GM12891 (cell line): ENCODE measurements at places on chromosomes 1 and 21.

DNA sequence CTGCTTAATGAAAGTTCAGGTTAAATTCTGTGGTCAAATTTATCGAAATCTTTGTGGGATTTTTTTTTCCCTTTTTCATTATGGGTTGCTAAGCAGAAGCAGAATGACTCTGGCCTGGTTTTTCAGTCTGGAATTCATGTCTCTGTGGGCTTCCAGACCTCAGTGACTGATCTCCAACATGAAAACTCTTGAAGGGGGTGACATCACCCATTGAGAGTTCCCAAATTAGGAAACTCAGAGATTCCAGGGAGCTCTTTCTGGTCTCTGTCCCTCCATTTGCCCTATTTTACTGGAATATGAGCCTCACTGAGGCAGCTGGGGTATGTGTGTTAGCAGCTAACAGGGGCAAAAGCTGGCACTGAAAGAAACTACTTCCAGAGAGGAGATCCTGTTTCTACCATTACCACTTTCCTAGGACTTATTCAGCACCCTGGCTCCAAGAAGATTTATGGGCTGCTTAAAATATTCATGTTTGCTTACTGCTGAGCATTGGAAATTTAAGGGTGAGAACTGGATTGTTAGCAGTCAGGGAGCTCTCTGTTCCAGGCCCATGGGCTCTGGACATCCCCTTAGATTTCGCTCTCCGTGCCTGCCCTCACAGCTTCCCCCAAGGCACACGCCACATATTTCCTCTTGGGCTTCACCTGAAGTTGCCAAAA, 203.4 kb upstream of the SPAG17 start:
- no peak for DNase-seq

DNA sequence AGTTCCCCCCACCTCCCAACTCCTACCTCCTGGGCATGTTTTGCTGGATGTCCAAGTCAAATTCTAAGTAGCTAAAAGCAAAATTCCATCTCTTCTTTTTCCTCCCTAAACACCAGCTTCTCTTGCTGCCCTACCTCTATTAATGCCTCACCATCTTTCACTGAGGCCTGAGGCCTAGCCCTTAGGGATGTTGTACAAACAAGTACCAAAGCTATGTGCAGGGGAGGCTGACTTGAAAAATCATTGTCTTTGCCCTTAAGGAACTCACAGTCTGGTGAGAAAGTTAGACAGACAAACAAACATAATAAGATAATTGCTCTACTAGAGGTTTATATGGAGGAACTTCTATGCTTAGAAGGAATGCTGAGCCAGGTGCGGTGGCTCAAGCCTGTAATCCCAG, 25.3 kb upstream of the SYNC start:
- DNase-seq: no peak

DNA sequence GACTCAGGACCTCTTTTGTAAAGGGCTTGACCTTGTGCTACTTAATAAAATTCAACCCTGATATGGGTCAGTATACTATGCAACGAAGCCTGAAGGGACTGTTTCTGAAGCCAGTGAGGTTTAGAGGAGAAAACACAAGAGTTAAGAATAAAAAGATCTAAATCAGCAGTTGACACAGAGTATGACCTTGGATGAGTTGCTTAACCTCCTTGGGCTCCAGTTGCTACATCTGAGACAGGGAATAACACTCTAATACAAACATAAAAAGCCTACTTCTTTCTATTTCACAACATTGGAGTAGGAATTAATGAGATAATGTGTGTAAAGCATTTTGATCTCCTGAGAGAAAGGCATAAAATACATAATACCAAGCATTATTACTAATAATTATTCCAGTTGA, 882.4 kb upstream of the ADGRL2 start:
- no peak for DNase-seq

GRCh38 chr1:209653915-209654351, 1.7 kb upstream of the LAMB3 start:
- DNase-seq: no peak

- DNase-seq: no peak
Observed at GRCh38 chr1:54012008-54012325, 6.0 kb downstream of the LDLRAD1 start.

GRCh38 chr1:159918352-159919200, 6.7 kb downstream of the TAGLN2 start:
- DNase-seq: no peak

DNA sequence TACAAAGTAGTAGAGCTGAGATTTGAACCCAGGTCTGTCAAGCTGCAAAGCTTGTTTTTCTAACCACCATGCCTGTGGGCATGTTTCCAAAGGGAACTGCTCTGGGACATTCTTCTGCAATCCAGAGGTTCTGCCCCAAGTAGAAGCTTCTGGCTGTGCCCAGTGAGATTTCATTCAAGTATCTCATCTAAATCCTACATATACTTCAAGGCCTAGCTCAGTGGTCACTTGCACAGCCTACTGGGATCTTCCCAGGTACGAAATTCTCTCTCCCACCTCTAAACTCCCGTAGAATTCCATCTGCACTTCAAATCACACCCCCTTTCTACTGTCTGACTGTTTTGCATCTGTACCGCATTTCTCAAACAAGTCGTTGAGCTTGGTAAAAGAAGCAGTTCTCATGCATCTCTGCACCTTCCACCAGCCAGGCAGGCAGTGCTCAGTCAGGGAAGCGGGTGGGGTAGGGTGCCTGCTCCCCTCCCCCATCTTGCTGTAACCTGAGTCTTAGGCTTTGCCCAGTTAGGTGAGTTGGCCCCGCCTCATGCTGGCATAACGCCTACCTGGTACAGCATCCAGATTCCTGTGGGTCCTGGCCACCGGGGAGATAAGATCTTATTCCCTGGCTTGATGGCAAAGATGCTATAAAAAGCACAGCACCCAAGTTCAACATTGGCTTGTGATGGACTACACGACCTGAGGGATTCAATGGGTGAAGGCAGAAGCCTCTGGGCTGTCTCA, 13.5 kb downstream of the SLC9A1 start:
- DNase-seq: no peak

DNA sequence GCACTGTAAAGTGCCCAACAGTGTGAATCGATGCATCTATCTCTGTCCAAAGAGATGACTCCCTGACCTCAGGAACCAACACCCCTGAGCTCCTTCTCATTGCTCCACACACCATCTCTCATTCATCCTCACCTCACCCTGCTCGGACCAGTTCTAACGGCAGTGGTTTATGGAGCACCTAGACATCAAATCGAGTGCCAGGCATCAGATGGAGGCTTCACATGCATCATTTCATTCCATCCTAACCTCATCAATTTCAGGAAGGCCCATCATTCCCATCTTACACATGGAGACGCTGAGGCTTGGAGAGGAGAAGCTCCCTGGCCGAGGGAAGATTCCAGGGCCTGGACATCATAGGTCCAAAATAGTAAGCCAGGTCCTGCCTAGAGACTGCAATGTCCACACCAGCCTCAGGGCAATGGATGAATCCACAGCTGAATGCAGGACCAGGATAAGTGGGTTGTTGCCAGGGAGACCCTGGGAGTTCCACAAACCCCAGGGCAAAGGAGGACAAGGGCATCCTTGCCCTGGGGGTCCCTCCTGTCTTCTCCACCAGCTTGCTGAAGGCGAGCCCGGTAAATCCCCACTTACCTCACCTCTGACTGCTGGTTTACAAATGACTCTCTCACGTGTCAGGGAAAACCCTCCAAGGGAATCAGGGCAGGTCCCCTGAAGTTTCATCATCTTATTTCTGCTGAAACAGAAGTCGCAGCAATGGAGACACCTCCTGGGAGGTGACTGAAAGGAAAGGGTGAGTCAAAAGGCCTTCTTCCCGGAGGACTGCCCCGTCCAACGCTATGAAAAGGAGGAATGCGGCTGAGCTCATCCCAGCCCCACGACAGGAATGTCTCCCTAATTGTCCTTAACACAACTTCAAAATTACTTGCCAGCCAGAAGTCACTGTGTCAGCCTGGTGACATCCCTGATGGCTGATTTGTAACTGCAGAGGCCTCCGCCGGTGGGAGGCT, 9.0 kb upstream of the IFFO2 start:
- no peak for DNase-seq

GRCh38 chr1:232980986-232981560, 30.7 kb downstream of the NTPCR start:
- no peak for DNase-seq

GRCh38 chr1:195173753-195174152, 1434.5 kb downstream of the KCNT2 start:
- DNase-seq: no peak

GRCh38 chr1:223304931-223305330, 59.0 kb downstream of the SUSD4 start:
- no peak for DNase-seq

GRCh38 chr1:232937741-232938375, 12.6 kb upstream of the NTPCR start:
- no peak for DNase-seq

GRCh38 chr1:39752703-39753102, 14.0 kb downstream of the PPIE start:
- DNase-seq: no peak

- DNase-seq: no peak
Observed at GRCh38 chr1:222938986-222939385, 124.1 kb downstream of the DISP1 start.

DNA sequence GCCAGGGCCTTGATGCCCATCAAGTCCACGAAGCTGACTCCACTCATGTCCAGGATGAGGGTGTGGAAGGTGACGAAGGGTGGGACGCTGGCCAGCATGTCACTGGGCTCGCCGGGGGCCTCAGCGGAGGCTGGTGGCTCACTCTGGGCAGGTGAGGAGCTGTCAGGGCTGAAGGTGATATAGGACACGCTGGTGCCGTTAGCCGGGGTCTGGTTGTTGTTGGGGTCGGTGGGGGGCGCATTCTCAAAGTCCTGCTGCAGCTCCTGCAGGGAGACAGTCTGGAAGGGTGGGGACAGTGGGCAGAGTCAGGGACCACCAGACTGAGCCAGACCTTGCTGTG, 21.7 kb downstream of the SLC26A9 start:
- no peak for DNase-seq

DNA sequence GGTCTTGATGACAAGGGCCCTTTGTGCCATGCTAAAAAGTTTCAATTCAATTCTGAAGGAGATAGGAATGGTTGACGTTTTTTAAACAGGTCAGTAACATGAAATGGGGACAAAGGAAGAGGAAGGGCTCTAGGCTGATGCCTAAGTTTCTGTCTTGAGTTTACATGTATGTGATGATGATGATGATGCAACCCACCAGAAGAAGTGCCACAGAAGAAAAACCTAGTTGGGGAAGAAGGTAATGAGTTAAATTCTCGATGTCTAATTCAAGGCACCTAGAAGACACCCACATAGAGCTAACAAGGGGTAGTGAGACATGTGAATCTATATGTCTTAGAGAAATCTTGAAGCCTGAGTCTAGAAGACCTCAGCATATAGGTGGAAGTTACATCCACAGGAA, 44.4 kb upstream of the ATP1A1 start:
- no peak for DNase-seq

DNA sequence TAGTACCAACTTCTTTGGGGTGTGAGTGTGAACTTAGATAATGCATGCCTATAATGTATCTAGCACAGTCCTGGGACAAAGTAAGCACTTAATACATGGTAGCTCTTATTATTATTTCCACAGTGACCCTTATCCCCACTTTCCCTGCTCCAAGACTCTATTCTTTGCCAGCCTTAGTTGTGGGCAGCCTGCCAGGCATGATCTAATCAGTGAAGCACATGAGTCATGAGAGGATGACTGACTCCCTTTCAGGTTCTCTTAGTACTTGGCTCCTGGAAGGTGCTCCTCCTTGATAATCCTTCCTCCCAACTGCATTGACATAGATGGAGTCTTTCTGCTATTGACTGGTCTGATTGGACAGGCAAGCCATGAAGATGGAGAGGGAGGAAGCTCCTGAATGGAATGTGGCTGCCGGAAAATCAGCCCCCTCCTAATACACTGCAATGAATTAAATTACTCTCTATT, 17.4 kb upstream of the GNG12 start:
- DNase-seq: no peak

DNA sequence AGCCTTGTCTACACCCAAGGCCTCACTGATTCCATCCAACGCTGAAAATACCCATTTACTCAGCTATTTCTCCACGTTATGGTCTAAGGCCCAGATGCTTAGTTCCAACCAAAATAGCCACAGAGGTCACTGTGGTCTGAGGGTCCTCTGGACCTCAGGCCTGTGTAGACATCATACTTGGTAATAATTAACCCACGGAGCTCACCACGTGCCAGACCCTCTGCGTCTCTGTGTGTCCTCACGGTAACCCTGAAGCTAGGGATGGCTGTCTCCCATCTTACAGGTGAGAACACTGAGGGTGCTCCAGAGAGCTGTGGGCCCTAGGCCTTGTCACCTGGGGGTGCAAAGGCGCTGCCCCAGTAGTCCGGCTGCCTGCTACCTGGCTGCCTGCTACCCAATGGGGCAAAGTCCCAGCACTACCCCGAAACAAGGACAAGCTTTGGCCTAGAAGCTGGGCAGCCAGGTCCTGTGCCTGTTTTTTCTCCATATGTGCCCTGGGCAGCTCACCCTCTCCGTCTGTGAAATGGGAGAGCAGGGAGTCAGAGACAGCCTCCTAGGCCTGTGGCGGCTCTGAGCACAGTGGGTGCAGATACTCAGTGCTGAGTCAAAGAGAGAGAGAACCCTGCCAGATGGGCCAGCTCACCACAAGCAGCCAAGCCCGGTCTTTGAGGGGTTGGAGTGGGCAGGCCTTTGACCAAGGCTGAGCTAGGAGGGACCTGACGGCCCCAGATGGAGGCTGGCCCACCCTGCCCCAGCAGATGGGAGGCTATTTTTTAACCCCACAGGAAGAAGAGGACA, 17.0 kb upstream of the RUNX3 start:
- peak; percentile 84 for DNase-seq

- peak; percentile 88 for DNase-seq
Observed at GRCh38 chr1:205227584-205228013, at the start of gene TMCC2. TMCC2 (plus strand) TSS chr1:205227946; CDS start chr1:205228565, 619 bp downstream.

DNA sequence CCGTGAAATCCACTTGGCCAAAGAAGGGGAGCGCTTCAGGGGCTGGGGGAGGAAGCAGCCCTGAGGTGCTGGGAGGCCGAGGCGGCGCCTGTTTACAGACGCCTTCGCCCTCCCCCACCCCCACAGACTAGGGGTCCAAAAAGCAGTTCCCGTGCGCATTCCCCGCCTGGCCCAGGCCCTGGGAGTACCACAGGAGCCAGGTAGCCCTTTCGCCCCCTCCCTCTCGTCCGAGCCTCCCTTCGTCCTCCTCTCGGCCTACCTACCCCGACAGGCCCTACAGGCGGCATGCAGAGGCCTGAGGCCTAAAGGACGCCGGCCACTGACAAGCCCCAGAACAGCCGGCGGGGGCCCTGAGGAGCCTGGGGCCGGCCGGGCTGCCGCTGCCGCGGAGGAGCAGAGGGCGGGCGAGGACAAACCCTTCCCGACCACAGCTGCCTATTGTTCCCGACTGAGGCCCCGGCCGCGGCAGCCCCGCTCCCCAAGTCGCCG, 522 bp downstream of the RC3H1 start:
- peak; percentile 21 for DNase-seq

DNA sequence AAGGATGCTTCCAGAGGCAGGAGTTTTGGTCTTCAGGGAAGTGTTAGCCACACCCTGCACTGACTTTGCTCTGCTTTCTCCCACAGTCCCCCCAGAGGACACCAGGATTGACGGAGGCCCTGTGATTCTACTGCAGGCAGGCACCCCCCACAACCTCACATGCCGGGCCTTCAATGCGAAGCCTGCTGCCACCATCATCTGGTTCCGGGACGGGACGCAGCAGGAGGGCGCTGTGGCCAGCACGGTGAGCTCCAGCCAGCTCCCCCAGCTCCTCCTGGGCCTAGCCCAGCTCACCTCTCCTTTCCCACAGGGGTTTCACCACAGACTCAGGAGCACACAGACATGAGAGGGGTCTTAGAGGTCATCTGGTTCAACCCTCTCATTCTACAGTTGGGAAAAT, 90.9 kb downstream of the KIRREL1 start:
- DNase-seq: no peak

GRCh38 chr1:55400508-55400907, 185.3 kb upstream of the USP24 start:
- no peak for DNase-seq

GRCh38 chr1:201254625-201255478, 28.5 kb upstream of the PKP1 start:
- DNase-seq: peak; percentile 93
